ENCODE measurements at places on chromosomes 2 and 18.

DNA sequence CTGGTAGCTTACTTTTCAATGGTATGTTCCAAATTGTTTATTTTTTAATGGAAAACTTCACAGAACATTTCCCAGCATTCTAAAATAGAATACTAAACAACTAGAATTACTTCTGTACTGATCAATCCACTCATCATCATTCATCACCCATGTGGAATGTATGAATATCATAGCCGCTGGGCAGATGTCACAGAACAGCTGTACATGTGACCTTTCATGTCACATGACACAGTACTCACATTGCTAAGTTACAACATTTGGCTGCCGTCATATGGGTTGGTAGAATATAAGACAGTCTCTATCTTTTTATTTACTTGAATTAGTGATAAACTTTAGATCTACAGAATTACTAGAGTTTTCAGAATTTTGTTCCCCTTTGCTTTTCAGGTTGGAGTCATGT, 387.6 kb downstream of the ZEB2 start:
- H3K36me3 ChIP-seq, result peaks cover 39% of the 10 kb centered on the region
- H3K27me3 ChIP-seq, result no peaks in the 10 kb centered on the region
- ATAC-seq, result no peak

GRCh38 chr2:231433990-231434389, 30.3 kb downstream of the NCL start:
- peaks cover 14% of the 10 kb centered on the region for H3K36me3 ChIP-seq
- H3K4me3 ChIP-seq, result no peak overlapping the region
- ATAC-seq, result no peak
- H3K27me3 ChIP-seq, result peaks cover 9% of the 10 kb centered on the region
- H3K27ac ChIP-seq, result no peak overlapping the region

GRCh38 chr2:221572821-221573429, 821 bp upstream of the EPHA4 start:
- peak; percentile 37 for ATAC-seq
- H3K36me3 ChIP-seq, result no peaks in the 10 kb centered on the region
- H3K4me1 ChIP-seq, result peaks cover 47% of the 10 kb centered on the region
- peak overlapping the region; percentile 83 for H3K27ac ChIP-seq
- peaks cover 70% of the 10 kb centered on the region for H3K27me3 ChIP-seq

GRCh38 chr2:200174433-200175216, 131.9 kb upstream of the SPATS2L start:
- no peak overlapping the region for H3K4me3 ChIP-seq
- no peak for ATAC-seq
- H3K27ac ChIP-seq, result no peak overlapping the region
- no peaks in the 10 kb centered on the region for H3K27me3 ChIP-seq
- H3K36me3 ChIP-seq, result no peaks in the 10 kb centered on the region

DNA sequence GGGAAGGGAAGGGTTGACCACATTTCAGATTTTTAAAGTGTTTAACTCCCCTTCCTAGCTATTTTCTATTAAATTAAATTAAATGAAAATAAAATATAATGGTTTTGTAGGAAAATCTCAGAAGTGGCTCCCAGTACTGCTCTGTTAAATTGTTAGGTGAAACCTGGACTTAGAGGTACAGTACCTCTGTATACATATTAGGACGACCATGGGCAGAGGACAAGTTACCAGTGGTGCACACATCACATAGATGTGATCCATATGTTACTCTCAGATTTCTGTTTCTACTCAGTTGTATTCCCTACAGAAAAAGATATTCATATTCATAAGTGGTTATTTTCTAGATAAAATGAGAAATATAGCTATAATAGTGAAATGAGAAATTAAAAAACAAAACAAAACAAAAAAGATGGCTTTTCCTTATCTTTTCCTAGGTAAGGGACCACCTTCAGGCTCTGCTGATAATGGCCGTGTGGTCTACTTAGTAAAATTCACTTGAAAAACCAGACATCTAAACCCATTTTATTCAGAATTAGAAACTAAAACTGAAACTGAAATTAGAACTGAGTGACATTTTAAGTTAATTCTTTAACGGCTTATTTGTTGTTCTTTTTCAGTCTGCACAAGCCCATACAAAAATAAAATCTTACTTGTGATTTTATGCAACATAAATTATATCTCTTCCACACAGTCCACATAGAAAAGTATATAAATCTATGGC, 832.5 kb upstream of the CHAC2 start:
- H3K27me3 ChIP-seq, result no peaks in the 10 kb centered on the region
- ATAC-seq, result no peak
- no peaks in the 10 kb centered on the region for H3K36me3 ChIP-seq
- H3K4me1 ChIP-seq, result no peaks in the 10 kb centered on the region

- no peaks in the 10 kb centered on the region for H3K27me3 ChIP-seq
- peaks cover 6% of the 10 kb centered on the region for H3K4me1 ChIP-seq
- no peak for ATAC-seq
- no peaks in the 10 kb centered on the region for H3K36me3 ChIP-seq
- H3K4me3 ChIP-seq, result no peak overlapping the region
Observed at GRCh38 chr2:213067888-213068287, 83.5 kb downstream of the IKZF2 start.

Measured in stimulated activated memory B cell treated with anti-CD40 and anti-IgM and Interleukin-4, amounts not matched to agents 10 μg/mL and 1 μg/mL and 100 μg/mL, for 72 hours (primary cell).